Skin of body (tissue), 3 donors: ENCODE measurements at places on chromosomes 4 and X. TPM values are rescaled to one million over a fixed set of nuclear protein-coding genes. Genes with fewer than 3 reads are reported as not detected.
A peak's percentile ranks its signal among the peaks of the same experiment; 100 is the strongest.

DNA sequence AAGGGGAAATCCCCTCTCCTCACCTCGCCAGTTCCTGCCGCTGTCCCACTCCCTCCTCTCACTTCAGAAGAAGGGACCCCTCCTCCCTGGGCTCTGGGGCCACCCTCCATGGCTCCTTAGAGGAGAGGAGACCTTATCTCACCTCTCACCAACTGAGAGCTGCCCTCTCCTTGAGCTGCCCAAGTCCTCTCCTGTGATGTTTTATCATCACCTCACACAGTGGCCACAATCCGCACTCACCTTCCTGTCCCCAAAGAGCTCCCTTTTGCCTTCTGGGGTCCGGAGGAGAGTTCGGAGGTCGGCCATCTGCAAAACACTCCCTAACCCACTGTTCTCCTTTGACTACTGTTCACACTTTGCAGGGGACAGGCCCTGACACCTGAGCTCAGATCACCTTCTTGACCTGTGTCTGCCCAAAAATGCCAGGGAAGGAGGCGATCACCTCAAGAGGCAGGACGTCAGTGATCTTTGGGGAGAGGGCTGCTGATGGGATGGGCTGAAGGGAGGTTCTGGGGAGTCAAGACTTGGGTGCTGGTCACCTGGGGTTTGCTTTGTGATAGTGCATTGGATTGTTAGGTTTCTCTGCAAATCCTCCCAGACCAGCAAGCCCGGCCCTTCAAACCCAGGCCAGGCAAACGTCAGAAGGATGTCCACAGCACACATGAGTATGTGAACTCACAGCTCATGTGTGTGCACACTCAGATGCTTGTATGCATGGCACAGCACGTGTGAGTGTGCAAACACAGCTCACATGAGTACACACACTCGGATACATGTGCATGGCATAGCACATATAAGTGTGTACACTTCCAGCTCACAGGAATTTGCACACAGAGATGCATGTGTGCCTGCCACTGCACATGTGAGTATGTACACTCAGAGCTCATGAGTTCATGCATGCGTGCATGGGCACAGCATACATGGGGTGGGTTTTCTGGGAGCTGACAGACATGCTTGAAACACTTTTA is 41.8 kb downstream of the HTRA3 start:
- DNase-seq, result no peak

- peak; percentile 78 for DNase-seq
These were observed at the start of gene ATP11C for GRCh38 chrX:139932901-139933796. TSS of gene ATP11C (minus strand) at chrX:139933053. CDS start at chrX:139932042, 1,011 bp downstream.

Gene IQCM
- total RNA-seq, result not detected

DNA sequence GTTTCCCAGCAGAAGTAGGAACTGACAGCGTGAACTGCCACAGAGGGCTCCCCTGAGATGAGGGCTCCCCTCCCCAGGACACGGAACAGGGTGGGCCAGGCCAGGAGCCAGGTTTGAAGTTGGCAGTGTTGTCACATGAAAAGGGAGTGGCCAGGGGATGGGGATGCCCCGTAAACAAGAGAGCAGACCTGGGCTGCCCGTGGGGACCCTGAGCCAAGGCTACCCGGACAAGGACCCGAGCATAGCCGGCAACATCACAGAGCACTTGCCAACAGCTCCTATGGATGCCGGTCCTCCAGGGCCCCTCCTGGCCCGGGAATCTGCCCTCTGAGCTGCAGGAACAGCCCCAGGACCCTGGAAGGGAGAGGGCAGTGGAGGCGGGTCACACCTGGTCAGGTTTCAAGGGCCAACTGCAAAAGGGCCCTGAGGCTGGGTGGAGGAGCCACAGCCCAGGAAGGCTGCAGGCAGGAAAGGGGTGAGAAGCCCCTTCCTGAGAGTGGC is 102.1 kb downstream of the CPZ start:
- no peak for DNase-seq

Gene RNF128
- total RNA-seq, result 4.2 TPM

- no peak for DNase-seq
These were observed 33.6 kb upstream of the HEPH start for GRCh38 chrX:66130469-66130868.

GRCh38 chrX:41935832-41936231 is 12.5 kb upstream of the CASK start:
- DNase-seq, result no peak

GRCh38 chr4:13907255-13907751 is 279.8 kb upstream of the BOD1L1 start:
- no peak for DNase-seq

DNA sequence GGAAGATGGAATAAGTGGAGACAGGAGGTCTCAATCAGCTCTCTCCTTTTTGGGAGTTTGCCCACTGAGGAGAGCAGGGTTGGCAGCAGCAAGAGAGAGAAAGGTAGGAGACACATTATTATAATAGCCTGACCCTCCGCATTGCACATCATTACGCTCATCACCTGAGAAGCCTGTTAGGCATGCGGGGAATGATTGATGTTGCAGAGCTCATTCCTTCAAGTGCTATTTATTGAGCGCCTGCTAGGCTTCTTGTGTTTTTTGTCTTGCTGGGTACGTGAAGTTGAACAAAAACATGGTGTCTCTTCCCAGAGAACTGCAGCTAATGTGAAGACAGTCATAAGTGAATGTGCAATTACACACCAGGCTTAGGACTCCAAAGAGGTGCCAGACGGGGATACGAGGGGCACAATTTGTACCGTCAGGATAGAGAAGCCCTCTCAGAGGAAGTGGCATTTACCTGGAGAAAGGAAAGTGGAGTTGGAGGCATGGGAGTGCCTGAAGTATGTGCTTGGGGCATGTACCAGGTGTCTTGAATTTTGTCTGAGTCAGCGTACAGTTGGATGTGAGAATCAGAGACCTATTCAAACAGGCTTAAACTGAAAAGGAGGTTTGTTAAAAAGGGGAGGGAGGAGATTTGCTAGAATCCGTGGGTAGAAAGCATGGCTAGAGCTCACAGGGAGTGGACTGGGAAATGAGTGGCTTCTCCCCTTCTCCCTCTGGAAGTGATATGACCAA is 90.2 kb upstream of the SOD3 start:
- no peak for DNase-seq

Gene RASGEF1B
- 61.7 TPM for total RNA-seq

DNA sequence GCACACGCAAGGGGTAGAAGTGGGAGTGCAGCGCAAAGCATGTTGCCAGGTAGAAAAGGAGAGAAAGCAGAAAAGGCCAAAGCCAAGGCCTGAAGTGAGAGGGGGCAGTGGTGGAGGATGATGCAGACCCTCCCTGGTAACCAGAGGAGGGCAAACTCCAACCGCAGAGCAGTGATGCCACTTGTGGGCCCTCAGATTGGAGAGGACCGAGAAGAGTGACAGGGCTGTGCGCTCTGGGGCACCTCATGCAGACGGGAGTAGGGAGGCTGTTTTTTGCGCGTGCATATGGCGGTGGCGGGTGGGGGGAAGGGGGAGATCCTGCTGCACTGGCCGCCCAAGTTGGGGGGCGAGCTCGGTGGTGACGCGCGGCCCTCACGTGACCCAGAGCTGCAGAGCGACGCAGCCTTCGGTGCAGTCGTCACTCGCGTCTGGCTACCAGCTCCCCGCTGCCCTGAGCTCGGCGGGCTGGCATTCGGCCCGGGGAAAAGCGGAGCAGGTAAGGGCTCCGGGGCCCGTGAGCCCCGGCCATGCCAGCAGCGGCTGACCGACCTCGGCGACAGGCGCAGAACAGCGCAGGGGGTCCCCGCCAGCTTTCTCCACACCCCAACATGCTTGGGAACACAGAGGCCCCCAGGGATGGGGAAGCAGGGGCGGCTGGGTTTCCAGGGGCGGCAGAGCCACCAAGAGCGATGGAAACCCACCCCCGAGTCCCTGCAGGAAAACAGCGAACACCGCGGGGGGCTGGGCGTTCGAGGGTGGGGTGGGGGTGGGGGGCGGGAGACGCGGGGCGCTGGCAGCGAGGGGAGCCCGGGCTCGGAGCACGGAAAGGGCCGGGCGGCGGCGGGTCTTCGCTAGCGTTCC is at the start of gene BEX3:
BEX3 (plus strand) TSS at position 421 of the 861 bp plus-strand sequence. CDS start 984 bp downstream, outside the sequence.
- peak; percentile 41 for DNase-seq

- no peak for DNase-seq
These were observed 35.1 kb downstream of the SH3KBP1 start for GRCh38 chrX:19852014-19853005.

Gene PGAM4
- total RNA-seq, result not detected

DNA sequence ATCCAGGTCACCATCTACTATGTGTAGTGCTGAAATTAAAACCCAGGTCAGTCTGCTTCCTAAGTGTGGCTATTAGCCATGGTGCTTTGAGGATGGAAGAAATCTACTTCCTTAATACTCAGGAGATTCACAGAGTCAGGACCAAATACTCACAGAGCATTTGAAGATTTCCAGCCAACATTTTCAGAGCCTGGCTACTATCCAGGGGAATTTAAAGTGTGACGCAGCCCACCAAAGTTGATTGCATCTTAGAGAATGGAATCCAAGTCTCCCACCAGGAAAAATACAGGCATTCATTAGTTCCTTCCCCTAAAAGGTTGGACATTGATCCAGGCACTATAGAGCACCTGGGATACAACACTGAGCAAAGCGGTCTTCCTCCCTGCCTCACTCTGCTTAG is 83.8 kb downstream of the HS3ST1 start:
- DNase-seq, result no peak

Gene SMR3A
- not detected for total RNA-seq

DNA sequence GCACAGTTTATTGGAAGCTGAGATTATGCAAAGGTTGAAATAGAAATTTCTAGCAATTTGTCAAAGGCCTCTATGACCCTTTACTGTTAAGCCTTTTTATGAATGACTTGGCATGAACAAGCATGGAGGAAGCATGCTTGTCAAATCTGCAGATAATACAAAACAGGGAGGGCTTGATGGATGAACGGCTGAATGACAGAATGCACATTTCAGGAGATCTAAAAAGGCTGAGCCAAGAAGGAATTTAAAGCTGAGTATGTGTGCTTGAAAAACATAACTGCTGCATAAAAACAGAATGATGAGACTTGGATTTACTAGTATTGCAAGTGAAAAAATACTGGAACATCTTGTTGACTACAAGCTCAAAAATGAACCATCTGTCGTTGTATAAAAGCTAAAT is 29.0 kb upstream of the UBE2K start:
- DNase-seq, result no peak

Gene HSFX2
- total RNA-seq, result not detected

DNA sequence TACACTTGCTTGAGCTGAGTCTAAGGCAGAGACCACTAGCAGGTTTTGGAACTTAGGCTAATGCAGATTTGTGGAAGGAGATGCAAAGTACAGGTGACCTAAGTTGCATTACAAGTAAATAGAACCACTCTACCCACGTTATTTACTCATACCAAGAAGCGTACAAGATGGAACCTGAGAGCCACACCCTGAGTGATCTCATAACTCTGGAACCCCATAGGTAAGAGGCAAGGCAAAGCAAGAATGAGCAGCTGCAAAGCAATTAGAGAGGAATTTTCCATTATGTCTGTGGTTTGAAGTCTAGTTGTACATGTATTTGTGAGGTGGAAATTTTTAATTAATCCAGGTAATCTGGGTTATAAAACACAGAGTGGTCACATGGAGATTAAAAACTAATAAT is 55.4 kb downstream of the CC2D2A start:
- DNase-seq, result no peak

GRCh38 chr4:176529574-176529973 is 209.8 kb downstream of the SPCS3 start:
- no peak for DNase-seq

Gene LANCL3
- total RNA-seq, result 0.39 TPM

Gene COX7B2
- not detected for total RNA-seq

DNA sequence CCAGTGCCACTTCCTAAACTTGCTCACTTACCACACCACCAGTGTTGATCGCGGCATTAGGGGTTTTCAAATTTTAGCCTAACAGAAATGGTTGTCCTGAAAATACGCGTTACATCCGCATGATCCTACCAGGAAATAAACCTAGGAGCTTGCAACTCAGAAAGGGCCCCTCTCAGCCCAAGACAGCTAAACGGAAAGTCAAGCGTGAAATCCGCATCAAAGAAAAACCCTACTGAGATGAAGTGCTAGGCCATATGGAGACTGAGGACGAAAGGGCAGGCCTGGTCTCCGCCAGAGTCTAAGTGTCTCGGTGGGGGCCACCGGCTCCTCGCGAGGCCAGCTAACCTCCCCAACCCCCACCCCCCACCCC is 626 bp downstream of the YTHDC1 start:
- DNase-seq, result peak; percentile 39

- DNase-seq, result no peak
These were observed 35.2 kb downstream of the AFF2 start for GRCh38 chrX:148535639-148536038.

DNA sequence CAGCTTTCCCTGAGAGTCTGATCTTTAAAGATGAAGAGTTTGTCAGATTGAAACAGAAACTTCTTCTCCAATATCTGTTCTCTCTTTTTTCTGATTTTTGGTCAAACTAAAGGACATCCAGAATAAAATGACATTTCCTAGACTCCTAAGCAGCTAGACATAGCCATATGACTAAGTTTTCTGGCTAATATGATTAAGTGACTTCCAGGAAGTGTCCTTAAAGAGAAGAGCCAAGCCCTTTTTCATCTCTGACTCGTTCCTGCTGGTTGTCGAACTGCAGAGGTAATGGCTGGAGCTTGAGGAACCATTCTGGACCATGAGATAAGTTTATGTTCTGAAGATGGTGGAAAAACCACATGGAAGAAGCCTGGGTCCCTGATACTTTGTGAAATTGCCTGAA is 546.0 kb downstream of the BCOR start:
- no peak for DNase-seq

Gene PNMA5
- not detected for total RNA-seq

GRCh38 chr4:2592572-2592971 is 56.1 kb downstream of the FAM193A start:
- DNase-seq, result no peak
